T-cell (primary cell): ENCODE measurements at places on chromosomes 16 and 17.

DNA sequence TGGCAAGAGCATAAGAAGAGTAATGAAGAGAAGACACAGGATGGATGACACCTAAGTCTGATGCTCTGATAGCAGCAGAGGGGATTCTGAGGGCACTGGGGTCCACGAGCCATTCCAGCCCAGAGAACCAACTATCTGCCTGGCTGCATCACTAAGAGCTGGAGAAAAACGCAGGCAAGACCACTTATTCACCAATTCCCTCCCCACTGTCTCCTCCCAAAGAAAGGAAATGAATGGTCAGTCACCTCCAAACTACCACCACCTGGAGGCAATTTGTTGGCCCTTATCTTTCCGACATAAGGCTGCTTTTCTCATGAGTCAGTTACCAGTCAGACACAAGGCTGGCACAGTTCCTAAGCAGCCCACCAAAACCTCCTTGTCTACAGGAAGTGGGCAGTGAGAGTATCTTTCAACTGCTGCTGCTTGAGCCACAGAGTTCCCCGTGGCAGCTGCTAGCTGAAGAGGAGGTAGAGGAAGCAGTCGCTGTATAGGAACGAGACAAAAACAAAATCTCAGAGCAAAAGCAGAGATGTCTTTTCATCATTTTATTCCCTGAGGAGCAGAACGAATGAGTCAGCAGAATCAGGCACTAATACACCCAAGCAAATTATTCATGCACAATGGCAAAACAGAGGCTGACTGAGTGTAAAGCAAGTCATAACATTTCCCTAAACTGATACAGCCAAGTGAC lies 111.1 kb downstream of the SMG6 start:
- peak; percentile 22 for DNase-seq

DNA sequence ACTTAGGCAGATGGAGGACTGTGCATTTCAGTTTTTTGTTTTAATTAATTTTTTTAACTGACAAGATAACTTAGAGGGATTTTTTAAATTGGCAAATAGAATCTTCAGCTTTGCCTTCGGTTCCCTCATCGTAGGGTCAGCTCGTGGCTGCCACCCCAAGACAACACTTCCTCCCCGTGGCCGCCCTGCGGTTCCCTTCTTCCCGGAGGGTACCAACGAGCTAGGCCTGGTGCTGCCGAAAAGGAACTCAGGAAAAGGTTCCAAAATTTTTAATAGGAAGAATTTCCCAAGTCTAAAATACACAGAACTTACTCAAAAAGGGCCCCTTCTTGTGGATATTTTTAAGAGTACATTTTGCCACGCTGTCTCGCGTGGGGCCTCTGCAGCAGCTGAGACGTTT lies 210.4 kb upstream of the CHMP6 start:
- no peak for DNase-seq

DNA sequence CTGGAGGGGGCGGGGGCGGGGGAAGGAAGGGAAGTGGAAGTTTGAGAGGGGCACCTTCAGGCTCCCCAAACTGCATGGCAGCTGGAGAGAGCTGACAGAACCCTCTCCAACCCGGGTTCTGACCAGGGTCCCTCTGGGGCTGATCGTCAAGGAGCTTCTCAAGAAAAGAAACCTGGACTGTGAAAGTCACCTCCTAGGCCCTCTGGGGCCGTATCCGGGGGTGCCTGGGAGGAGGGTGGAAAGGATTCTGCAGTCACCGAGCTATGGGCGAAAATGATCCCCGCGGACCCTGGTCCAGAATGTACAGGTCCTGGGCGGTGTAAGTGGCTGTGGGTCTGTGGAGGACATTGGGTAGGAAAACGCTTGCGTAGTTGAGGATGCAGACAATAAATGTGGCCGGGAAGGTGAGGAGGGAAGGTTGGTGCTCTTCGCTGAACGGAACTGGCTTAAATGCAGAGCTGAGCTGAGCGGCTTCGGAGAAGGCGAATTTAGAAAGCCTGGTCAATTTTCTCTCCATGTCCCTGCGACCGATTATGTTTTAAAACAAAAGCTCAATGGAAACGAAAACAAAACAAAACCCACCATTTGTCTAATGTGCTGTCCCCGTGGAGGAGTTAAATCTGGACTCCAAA lies 3.6 kb upstream of the LHX1 start:
- no peak for DNase-seq

- DNase-seq = no peak
Observed at GRCh38 chr16:17467923-17468540, 2.7 kb downstream of the XYLT1 start.

DNA sequence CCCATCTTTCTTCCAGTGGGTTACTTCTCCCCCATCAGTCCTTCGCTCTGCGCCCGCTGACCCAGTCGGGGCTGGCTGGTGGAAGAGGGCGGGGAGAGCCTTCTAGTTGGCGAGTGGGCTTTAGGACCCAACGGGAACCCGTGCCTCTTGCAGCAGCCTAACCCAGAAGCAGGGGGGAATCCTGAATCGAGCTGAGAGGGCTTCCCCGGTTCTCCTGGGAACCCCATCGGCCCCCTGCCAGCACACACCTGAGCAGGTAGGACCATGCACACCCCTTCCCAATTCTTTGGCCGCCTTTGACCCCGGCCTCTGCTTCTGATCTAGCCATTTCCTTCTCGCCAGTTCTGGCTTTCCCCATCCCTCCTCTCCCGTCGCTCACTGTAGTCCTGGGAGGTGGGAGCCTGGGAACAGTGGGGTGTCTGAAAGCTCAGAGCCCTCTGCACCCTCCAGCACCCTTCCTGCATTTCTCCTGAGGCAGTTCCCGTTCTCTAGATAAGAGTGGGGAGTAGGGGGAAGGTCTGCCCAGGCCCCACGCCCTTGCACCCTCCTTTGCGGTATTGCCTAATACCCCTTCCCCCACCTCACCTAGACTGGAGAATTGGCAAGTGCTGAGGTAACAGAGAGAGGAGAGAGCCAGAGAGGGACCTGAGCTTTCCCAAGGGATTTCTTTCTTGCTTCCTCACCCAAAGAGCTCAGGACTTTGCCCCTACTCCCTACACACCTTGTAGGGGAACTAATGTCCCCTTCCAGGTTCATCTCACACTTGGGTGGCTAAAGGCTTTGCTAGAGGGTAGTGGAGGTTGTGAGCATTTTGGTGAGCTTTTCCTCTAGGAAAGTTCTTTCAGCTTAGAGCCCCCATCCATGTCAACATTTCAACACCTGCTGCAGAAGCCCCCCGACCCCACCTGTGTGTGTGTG lies at the start of gene RARA:
Gene RARA, plus strand, starts transcription at position 150 of the 918 bp plus-strand sequence. CDS start 22,039 bp downstream, outside the sequence.
- DNase-seq = peak; percentile 55

GRCh38 chr17:6461792-6462524 lies 17.7 kb downstream of the PIMREG start:
- DNase-seq = no peak

GRCh38 chr16:23222929-23223328 lies 40.4 kb downstream of the SCNN1G start:
- no peak for DNase-seq

DNA sequence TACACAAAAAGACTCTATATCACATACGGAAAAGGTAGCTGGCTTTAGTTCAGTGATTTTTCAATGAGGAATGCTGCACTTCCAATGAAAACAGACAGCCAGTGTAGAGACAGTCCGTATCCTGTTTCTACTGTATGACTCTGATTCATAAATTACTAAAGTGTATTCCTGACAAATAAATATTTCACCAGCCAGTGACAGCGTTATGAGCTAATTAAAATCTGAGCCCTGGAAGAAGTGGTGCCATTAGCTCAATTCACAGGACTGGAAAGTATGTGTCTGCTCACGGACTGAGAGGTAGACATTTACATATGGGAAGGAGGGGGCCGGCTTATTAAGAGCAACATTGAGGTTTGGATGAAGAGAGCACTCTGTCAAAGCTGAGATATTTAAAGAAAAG lies 207.9 kb upstream of the RBFOX1 start:
- DNase-seq = no peak

DNA sequence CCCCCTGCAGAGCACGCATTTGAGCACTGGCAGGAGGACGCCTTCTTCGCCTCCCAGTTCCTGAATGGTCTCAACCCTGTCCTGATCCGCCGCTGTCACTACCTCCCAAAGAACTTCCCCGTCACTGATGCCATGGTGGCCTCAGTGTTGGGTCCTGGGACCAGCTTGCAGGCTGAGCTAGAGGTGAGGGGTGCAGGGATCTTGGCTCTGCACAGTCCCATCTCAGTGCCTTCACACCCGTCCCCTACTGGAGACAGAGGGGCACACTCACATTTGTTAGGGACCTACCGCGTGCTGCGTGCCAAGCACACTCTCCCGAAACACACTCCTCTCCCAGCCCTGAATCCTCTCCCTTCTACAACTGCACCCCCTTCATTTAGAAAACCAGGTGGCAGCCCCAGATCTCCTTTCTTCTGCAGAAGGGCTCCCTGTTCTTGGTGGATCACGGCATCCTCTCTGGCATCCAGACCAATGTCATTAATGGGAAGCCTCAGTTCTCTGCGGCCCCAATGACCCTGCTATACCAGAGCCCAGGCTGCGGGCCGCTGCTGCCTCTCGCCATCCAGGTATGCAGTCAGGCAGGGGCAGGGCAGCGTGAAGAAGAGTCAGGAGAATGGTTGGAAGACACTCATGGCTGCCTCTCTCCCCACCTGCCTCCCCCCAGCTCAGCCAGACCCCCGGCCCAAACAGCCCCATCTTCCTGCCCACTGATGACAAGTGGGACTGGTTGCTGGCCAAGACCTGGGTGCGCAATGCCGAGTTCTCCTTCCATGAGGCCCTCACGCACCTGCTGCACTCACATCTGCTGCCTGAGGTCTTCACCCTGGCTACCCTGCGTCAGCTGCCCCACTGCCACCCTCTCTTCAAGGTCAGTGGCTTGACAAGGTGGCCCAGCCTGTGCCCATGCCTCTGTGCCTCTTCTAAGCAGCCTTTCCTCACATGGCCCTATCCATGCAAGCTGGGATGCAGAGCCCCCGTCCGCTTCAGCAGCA lies 6.3 kb downstream of the ALOX15B start:
- DNase-seq = no peak

GRCh38 chr17:43359469-43360110 lies 39.2 kb upstream of the ARL4D start:
- no peak for DNase-seq

- DNase-seq = no peak
Observed at GRCh38 chr17:70137451-70138230, 31.7 kb upstream of the KCNJ2 start.

GRCh38 chr17:29495011-29495410 lies 71.8 kb downstream of the ABHD15 start:
- DNase-seq = no peak

- no peak for DNase-seq
Observed at GRCh38 chr17:20191056-20191455, 181.9 kb downstream of the SPECC1 start.

DNA sequence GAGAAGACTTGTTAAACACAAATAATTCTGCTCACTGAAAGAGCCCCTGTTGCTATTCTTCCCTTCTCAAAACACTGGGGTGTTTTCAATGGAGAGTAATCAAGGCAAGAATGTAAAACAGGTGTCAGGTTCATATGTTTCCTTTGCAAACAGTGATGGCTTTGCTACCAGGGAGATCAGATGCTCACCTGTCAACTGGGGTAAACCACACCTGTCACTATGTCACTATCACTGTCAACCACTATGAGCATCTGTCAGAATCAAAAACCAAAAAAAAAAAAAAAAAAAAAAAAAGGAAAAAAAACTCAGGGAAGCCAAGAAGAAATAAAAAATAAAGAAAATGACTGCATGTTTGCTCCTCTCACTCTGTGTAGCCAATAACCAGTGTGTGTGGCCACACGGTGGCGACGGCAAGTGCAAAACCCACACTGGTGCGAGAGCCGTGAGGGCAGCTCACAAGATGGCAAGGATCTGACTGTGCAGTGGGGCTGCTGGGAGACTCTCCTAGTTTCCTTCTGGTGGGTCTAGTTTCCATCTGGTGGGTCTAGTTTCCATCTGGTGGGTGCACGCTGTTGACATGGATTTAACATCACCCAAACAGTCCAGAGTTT lies 22.7 kb downstream of the USP22 start:
- DNase-seq = no peak

- no peak for DNase-seq
Observed at GRCh38 chr17:6796887-6797490, 21.0 kb downstream of the FBXO39 start.

- DNase-seq = no peak
Observed at GRCh38 chr17:51636291-51636690, 375.9 kb downstream of the UTP18 start.

DNA sequence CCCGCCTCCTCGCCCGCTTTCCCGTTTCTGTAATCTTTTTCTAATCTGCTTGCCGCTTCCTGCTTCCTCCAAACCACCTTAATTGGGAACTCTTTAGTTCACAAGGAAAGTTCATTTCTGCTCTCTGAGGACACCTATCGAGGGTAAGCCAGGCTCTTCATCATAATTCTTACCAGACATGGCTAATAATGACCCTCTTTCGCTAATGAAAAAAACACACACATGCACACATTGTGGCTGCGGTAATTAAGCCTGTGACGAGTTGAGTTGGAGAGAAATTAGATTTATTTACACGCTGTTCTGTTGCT lies 100.6 kb downstream of the ZNF423 start:
- no peak for DNase-seq

- no peak for DNase-seq
Observed at GRCh38 chr17:79937391-79938335, 98.0 kb downstream of the TBC1D16 start.

- no peak for DNase-seq
Observed at GRCh38 chr17:49100601-49101000, 32.0 kb upstream of the B4GALNT2 start.
